ENCODE measurements at places on chromosomes 11 and 22.
A peak's percentile ranks its signal among the peaks of the same experiment; 100 is the strongest.

GRCh38 chr11:92793189-92793588 is 176.3 kb upstream of the MTNR1B start:
- DNase-seq = no peak

- DNase-seq = no peak
These were observed 17.2 kb downstream of the MRPL23 start for GRCh38 chr11:1964348-1964747.

GRCh38 chr11:28528217-28528616 is 420.0 kb downstream of the METTL15 start:
- DNase-seq = no peak

DNA sequence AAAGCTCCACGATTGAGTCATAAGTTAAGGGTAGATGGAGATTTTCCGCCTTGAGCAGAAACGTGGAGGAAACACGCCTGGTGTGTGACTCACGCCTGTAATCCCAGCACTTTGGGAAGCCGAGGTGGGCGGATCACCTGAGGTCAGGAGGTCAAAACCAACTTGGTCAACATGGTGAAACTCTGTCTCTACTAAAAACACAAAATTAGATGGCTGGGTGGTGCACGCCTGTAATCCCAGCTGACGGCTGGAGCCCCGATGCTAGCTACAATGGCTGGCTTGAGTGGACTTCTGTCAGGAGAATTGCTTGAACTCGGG is 17.3 kb upstream of the DGCR8 start:
- DNase-seq = no peak

- no peak for DNase-seq
These were observed 103.8 kb downstream of the FAM168A start for GRCh38 chr11:73493956-73494598.

- DNase-seq = no peak
These were observed 87.9 kb downstream of the NCAM1 start for GRCh38 chr11:113048820-113049768.

DNA sequence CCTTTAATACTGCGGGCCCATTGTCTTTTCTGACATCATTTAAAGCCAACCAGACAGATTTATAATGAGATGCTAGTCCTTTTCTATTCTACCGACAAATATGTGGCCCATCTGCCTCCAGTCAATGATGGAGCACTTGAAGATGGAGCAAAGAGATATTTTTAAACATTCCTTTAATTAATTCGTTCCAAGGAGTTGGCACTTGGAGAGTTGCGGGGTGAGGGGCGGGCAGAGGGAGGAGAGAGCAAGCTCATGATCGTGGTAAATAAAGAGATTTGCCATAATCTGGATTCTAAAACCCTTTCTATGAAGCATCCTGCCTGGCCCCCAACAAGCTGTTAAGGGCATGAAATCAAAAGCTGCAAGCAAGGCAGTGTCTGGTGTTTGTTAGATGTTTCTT is 5.0 kb downstream of the SLC1A2 start:
- DNase-seq = no peak

- DNase-seq = peak; percentile 46
These were observed 33.7 kb upstream of the SLC17A6 start for GRCh38 chr11:22304337-22304961.

DNA sequence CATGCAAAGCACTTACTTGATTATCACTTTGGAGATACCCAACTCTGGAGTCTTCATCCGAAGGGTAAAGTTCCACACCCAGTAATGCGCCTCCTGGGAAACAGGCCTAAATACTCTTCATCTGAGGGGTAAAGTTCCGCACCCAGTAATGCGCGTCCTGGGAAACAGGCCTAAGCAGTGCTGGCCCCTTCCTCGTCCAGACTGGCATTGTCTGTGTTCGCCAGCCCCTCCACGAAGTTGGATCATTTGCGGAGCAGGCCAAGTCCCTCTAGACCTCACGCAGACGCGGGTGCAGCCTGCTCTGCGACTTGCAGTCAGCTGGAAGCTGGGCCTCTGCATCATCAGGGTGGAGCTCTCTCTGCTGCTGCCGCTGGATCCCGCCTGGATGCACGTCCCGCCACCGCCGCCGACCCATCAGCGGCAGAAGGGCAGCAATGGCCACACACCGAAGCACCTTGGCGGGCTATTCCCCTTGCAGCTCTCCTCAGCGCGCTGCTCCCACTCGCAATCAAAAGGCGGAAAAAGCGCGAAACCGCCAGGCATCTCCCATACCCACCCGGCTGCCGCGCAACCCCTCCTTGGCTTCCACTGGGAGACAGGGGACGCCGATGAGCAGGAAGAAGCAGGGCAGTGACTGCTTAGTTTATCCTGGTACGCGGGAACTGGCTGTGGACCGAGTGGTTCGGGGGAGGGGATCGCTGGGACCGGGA is 34.1 kb upstream of the GLYATL1 start:
- DNase-seq = peak; percentile 41

DNA sequence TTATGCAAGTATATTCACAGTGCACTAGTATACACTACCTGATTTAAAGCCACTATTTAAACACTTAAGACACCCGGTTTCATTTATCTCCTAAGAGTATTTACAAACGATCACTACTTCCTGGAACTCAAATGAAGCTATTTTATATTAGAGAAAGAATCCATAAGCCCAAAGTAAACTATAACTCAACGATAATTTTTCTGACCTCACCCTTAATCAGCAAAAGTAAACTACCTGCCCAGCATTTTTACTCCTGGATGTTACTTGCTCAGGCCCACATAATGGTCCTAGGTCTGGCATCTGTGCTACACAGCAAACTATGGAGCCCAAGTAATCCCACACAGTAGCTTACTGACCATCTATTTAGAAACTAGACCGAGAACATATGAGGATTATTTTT is 33.4 kb downstream of the TSG101 start:
- no peak for DNase-seq

- DNase-seq = no peak
These were observed 33.5 kb downstream of the PARVG start for GRCh38 chr22:44214187-44214586.

GRCh38 chr22:23223569-23224317 is 43.4 kb downstream of the BCR start:
- DNase-seq = no peak

GRCh38 chr11:27718346-27718862 is 18.1 kb upstream of the BDNF start:
- DNase-seq = peak; percentile 74

- DNase-seq = peak; percentile 41
These were observed 82.9 kb upstream of the SEZ6L start for GRCh38 chr22:26086359-26086758.

DNA sequence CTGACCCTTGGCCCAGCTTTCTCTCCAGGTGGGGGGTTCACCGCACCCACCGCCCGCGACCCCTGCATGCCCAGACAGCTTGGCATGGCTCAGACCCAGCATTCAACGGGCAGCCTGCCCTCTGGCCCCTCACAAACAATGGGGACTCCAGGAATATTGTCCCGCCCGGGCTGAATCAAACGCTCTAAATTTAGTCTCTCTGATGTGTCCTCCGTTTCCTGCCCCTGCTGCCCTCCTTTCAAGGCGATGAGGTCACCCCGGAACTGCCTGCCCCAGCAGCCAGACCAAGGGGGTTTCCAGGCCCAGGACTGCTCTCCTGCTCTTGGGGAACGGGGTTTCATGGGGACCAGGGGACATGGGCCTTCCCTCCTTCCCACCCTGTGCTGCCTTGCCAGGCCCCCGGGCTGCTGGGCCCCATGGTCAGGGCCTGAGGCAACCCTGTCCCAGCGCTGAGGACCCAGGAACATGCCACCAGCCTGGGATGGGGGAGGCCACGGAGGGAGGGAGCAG is 10.1 kb upstream of the PDGFB start:
- no peak for DNase-seq

GRCh38 chr11:110219006-110219785 is 77.2 kb downstream of the RDX start:
- no peak for DNase-seq

- DNase-seq = no peak
These were observed 151.9 kb downstream of the DBX1 start for GRCh38 chr11:20008190-20008870.

DNA sequence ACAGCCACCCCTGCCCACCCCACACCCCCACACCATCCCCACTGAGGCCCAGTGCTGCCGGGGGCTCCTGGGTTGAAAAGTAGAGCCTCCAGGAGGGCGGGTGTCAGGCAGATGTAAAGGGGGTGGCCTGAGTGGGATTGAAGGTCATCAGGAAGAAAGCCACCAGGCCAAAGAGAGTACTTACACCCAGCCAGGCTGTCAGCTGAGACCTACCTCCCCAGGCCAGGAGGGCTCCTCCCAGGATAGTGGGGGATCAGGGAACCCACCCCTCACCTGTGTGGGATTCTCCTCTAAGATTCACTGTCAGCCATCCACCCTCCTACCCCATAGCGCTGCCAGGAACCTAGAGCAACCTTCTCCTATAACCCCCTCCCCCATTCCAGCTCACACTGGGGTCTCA is 17.2 kb upstream of the FCHSD2 start:
- no peak for DNase-seq

GRCh38 chr11:3184732-3185347 is 19.7 kb upstream of the OSBPL5 start:
- DNase-seq = no peak

DNA sequence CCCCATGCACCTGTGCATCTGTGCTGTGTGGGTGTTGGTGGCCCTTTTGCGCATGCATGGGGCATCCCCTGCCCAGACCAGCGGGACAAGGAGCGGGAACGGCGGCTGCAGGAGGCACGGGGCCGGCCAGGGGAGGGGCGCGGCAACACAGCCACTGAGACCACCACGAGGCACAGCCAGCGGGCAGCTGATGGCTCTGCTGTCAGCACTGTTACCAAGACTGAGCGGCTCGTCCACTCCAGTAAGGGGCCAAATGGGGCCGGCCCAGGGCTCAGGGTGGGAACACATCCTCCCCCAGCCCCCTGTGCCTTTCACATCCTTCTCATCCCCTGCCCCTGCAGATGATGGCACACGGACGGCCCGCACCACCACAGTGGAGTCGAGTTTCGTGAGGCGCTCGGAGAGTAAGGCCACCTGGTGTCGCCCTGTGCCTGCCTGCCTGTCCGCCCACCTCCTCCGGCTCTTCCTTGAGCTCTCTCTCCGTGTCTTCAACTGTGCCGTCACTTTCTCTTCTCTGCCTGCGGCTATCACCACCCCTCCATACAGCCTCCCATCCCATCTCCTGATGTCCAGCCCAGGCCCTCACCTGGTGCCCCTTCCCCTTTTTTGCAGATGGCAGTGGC is 10.6 kb downstream of the SELENOM start:
- DNase-seq = no peak

- no peak for DNase-seq
These were observed 33.7 kb upstream of the MPPED1 start for GRCh38 chr22:43377896-43378704.

- no peak for DNase-seq
These were observed 17.6 kb downstream of the TTC12 start for GRCh38 chr11:113332023-113332422.

DNA sequence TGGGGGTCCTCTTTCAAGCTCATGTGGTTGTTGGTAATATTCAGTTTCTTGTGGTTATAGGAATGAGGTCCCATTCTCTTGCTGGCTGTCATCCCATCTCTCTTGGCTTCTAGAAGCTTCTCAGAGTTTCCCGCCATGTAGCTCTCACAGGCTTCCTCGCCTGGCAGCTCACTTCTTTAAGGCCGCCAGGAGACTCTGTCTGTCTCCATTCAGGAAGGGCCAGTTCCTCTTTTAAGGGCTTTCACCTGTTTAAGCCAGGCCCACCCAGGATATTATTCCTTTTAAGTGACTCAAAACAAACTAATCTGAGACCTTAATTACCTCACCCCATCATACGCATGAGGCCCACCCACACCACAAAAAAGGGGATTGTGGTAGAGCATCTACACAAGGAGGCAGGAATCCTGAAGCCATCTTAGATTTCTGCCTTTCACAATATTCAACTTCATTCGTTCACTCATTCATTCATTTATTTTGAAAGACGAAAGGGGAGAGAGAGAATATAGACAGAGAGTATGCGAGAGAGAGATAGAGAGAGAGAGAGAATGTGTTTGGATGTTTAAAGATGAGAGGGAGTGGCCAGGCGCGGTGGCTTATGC is 42.3 kb upstream of the NECTIN1 start:
- no peak for DNase-seq

GRCh38 chr11:131618201-131618600 is 247.8 kb downstream of the NTM start:
- no peak for DNase-seq

DNA sequence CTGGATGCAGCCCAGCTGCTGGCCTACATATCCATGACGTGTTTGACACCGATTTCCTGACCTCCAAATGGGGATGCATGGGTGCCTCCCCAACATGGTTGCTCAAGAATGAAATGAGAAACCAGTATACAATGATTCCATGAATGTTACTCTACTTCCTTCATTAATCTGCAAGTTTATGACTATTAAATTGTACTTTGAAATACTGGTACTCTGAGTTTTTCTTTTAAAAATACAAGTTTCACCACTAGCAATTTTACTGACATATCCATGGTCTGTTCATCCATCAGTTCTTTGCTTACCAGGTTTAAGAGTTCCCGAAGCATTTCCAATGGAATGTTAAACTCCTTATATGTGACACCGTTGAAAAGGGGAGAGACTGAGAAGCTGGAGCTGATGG is 39.1 kb downstream of the SERPIND1 start:
- DNase-seq = no peak

GRCh38 chr11:57711414-57712255 is at the start of gene MED19:
Gene MED19 (minus strand): TSS chr11:57712215. CDS start chr11:57712179, 36 bp downstream.
- DNase-seq = peak; percentile 92

GRCh38 chr11:63716046-63716445 is 34.7 kb downstream of the RTN3 start:
- DNase-seq = no peak

DNA sequence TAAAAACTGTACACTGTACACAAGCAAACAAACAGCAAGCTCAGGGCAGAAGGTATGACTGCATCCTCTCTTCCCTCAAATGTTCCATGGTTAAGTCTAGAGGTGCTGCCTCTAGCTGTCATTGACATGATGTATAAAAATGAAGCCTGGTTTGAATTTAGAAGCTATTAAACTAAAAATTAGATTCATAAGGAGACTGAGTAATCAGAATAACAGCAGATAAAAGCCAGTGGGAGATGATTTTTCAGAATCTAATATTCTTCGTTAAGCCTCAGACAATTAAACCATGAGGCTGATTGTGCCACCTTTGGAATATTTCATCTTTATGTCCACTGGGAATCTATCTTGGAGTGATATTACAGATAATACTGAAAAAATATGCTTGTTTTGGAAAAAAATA is 101.4 kb upstream of the ZC3H12C start:
- no peak for DNase-seq

GRCh38 chr22:39932918-39933649 is 27.1 kb upstream of the TMA7B start:
- DNase-seq = no peak

DNA sequence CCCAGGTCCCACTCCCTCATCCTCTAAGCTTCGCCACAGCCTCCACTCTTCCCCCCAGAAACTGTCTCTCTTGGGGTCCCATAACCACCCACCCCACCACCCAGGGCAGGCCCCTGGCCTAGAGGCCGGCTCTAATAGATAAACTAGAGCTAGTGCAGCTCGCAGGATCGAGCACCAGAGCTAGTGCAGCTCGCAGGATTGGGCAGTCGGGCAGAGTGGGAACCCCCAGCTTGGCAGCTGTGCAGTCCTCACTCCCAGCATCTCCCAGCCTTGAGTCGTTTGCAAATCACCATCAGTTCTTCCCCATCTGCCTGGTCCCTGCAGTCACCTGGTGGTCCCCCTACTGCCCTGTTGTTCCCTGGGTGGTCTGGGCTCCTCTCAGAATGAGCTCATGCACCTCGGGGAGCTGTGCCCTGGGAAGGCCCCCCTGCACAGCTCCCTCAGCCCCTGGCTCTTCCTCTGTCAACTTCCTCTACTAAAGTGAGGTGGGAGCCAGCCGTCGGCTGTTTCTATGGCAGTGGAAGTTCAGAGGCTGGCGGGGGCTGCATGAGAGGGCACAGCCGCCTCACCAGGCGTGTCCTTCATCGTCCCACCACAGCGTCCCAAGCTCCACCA is 15.5 kb upstream of the SHANK2 start:
- DNase-seq = no peak

All from NCI-H2081 (cell line).